ENCODE measurements at places on chromosomes 12 and 14. TPM values are rescaled to one million over a fixed set of nuclear protein-coding genes. Genes with fewer than 3 reads are reported as not detected.

DNA sequence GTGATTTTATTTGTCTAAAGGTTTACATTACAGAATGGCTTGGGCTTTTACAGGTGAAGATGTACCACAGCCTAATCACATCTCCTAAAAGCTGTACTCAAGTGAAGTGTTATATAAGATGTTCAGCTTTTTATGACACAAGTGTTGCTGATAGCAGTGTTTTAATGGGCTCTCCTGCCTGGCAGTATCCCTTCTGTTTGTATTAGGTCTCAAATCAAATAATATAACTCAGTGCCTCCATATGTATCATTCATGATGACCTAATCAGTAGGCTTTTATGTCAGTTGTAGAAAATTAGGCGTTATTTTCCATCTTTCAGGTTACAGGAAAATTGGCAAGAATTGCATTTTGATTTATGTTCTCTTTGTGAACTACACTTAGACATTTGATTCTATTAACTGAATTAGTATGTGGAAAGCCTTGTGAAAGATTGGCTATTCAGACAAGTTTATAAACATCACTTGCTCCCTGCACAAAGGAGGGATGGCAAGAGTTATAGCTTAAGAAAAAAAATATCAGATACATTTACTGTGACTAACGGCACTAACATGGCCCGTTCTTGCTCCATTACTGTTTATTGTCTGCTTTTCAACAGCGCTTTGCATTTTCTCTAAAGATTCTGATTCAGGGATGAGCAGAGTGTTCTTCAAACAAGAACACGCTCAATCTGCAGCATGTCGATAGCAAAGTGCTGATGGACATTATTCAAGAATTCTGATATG is 143.7 kb upstream of the DIO2 start:
- DNase-seq: no peak

DNA sequence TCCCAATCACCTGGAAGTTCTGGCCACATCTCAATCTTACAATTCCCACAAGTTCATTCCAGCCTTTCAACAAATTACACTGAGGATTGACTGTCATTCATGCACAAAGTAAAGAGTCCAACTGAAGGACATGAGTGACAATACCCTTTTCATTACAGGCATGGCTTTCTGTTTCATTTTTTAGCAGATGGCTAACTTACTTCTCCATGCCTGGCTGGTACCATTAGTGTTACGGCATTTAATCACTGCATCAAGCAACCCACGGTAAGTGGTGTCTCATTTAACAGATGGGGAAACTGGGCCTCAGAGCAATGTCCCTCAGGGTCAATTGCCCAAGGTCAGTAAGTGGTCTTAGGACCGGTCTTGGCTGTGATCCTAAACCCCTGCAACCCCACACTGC is 114.4 kb downstream of the PRICKLE1 start:
- DNase-seq: no peak

- peak; percentile 85 for DNase-seq
Observed at GRCh38 chr12:7512553-7512952, 9.0 kb upstream of the CD163 start.

DNA sequence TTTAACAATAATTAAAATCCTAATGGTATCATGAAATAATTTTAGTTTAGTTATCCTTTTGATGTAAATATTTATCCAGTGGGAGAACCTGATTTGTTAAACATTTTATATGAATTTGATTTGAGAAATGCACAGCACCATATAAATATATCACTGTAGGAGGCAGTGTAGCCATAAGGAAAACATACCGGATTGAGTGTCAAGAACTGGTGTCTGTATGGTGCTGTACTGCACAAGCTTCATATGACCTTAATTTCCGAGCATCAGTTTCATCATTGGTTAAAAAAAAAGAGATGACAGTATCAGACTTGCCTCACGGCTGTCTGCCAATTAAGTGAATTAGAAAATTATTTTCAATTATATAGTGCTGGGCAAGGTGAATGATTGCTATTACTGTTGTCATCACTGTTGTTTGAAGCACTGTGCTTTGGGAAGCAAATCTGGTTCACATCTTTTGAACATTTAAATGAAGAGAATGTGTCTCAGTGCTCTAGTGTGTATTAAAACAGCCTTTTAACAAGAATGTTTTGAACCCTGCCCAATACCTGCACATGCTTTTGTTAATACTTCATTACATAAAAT is 72.1 kb downstream of the TMTC2 start:
- DNase-seq: no peak

DNA sequence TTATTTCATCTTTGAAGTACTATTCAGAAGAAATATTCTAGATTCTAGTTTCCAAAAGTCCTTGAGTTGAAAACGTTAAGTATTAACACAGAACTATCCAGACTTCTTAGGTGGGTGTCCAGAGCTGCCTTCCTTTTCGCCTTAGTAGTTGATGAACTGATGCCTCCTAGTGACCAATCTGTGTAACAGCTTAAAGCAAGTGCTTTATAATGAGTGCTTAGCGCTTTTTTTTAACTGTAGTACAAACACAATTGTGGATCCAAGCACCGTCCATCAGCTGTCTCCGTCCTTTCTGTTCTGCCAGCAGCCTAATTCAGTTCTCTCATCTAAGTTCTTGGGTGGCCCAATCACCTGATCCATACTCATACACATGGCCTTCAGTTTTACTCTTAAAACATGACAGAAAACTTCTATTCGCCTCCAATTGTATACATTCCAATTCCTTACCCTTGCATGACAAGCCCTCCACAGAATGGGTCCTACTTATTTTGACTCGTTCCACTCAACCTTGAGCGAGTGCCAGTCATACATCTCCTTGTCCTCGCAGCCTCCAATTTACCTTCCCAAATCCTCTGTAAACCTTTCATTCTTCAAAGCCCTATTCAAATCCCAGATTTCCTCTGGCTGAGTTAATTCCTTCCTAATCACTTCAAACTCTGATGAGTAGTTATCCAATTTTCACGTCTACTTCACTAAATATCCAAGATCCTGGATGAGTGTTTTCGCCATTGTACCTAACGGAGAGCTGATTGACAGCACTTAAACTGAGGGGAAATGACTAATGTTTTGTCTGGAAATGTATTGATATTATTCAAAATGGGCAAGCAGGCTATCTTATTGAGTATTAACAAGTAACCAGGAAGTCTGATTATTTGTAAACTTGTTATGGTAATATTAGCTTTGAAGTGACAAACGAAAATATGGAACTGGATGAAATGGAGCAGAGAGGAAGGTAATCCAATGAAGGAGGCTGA is 5.8 kb upstream of the PHLDA1 start:
- peak; percentile 22 for DNase-seq

DNA sequence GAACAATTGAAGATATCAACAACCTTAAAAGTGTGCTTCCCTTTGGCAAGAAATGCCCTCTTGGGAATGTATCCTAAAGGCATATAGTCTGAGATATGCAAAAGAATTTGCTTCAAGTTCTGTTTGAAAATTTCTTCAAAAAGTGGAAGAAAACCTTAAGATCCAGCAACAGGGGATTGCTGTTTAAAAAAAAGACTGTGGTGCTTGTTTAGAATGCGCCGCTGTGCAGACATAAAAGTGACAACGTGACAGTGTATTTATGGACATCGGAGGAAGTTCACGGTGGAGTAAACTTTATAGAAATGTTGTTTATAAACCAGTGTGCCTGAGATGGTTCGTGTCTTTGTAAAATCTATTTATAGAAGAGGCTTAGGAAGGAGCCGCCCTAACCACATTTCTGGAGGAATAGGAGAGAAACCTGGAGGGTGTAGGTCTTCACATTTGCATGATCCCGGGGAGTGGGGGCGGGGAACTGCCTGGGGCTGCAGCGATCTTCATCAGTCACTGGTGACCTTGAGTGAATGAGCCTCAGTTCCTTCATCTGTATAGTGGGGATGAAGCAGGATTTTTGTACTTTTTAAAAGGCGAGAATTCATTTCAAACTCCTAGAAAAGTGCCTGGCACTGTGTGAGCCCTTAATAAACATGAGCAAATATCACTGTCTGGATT is 27.5 kb downstream of the ADGRD1 start:
- no peak for DNase-seq

DNA sequence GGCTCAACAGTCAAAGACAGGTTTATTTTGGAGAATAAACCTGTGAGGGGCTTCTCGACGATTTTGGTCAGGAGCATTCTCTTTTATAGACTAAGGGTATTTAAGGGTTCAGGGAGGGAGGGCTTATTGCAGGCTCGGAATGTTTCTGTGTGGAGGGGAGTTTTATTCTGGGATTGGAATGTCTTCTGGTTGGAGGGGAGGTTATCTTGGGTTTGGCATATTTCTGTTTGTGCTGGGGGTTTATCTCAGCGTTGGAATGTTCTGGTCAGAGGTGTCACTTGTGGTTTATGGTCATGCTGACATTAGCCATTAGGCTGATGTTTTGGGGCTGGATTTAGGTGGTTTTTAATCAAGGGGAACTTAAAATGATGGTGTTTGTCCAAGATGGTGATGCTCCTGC is 103.9 kb downstream of the SUDS3 start:
- DNase-seq: no peak

- no peak for DNase-seq
Observed at GRCh38 chr12:7501031-7501588, 2.5 kb downstream of the CD163 start.

GRCh38 chr14:96143906-96144305 is 60.7 kb upstream of the BDKRB2 start:
- DNase-seq: no peak

GRCh38 chr12:17577405-17577804 is 512.6 kb downstream of the RERGL start:
- DNase-seq: no peak

DNA sequence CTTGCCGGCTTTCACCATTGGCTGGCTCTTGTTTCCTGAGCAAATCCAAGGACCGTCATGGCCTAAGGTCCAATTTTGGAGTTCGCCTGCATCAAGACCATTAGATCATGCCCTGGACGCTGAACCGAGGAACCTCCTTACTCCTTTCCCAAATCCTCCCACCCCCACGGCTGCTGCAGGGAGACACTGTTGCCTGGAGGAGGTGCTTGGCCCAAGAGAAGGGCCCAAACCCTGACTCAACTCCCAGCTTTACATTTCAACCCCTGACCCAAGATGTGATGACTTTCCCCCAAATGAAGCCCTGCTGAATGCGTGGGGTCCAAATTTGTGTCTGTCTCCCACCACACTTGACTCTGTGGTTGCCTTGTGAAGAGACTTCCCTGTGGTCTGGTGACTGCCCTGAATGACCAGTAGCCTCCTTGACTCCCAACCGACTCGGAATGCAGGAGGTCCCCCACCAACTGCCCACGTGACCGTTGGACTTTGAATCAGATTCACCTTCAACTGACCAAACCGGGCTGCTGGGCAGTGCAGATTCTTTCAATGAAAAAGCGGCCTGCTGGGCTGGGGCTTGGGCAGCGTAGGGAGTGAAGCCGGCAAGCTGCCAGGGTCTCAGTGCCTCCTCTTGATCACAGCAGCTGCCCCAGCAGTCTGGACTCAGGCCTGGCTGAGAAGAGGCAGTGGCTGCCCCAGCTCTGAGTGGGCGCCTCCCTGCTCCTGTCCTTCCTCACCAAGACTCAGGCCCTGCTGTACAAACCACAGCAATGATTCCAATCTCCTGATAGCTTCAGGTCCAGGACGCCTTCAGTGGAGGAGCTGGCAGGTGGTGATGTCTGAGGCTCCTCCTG is 46.7 kb upstream of the OASL start:
- DNase-seq: no peak

DNA sequence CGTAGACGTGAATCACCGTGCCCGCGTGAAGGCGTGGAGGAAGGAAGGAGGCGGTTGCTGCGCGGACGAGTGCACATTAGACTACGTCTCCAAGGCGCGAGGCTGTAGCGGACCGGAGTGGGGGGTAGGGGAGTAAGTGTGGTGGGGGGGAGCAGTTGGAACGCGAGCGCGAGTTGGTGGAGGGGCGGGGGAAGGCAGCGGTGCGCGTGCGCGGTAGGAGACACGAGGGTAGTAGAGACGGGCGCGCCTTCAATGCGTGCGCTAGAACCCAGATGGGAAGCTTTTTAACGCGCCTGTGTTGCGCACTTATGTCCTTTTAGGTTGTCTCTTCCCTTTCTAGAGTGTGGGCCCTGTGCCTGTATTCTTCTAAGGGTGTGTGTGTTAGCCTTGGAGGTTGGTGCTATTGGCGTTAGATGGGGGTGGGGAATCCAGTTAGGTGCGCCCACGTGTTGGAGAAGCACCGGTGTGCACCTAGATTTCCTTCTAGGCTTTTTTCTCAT is 604 bp downstream of the EIF4B start:
- peak; percentile 86 for DNase-seq

Gene HPD
- total RNA-seq: 3.1 TPM

GRCh38 chr14:76329951-76330350 is 46.0 kb upstream of the ESRRB start:
- no peak for DNase-seq

DNA sequence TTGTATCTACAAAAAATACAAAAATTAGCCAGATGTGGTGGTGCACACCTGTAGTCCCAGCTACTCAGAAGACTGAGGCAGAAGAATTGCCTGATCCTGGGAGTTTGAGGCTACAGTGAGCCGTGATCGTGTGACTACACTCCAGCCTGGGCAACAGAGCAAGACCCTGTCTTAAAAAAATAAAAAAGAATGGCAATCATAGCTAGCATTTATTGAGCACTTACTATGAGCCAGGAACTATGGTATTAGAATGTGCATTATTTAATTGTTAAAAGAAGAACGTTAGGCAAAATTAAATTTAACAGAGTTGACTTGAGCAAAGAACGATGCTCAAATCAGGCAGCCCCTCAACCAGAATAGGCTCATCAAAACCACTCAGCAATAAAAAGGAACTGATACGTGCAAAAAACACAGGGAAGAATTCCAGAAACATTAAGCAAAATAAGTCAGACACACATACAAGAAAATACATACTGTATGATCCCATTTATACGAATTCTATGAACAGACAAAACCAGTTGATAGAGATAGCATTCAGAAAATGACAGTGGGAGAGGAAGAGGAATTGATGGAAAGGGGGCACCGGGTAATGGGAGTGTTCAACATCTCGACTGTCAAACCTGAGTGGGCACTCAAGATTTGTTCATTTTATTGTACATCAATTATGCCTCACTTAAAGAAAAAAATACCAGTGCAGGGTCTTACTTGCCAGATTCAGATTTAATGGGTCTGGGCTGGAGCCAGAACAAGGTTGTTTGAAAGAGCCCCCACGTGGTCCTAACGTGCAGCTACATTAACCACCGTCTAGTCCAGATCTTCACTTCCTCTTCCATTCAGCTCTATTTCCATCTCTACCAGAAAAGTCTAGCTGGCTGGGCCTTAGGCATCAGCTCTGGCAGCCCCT is 8.0 kb downstream of the SCNN1A start:
- no peak for DNase-seq

- DNase-seq: no peak
Observed at GRCh38 chr12:118427819-118428218, 51.5 kb downstream of the SUDS3 start.

GRCh38 chr14:44756554-44756953 is 205.2 kb downstream of the KLHL28 start:
- DNase-seq: no peak

Gene SOAT2
- not detected for total RNA-seq

Gene HOXC9
- 1.9 TPM for total RNA-seq

DNA sequence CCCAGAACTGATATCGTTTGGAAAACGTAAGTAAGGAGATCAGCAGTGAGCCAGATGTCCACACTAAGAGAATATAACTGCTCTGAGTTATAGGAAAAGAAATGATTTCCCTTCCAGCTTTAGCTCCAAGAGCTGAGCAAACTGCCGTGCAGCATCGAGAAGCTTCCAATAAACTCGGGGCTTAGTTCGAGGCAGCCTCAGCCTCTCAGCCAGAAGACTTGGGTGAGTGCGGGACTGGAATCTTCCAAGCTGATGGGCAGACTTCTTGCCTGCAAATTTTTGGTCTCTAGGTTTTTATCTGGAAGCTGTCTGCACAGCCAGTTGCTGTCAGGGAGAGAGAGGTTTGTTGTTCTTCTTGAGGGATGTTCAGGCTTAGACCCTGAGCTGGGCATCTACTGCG is 196.1 kb downstream of the PHETA1 start:
- no peak for DNase-seq

Gene GPR68
- 2.0 TPM for total RNA-seq

GRCh38 chr14:93787465-93788292 is 606 bp downstream of the PRIMA1 start:
- DNase-seq: no peak
